ENCODE measurements at places on chromosomes 12 and 14.

GRCh38 chr14:72686832-72687231, 207.1 kb downstream of the DPF3 start:
- DNase-seq = no peak

- DNase-seq = no peak
Measured at GRCh38 chr14:96324219-96324618, 38.9 kb downstream of the ATG2B start.

GRCh38 chr12:50087995-50088394, 2.9 kb downstream of the SMARCD1 start:
- no peak for DNase-seq

DNA sequence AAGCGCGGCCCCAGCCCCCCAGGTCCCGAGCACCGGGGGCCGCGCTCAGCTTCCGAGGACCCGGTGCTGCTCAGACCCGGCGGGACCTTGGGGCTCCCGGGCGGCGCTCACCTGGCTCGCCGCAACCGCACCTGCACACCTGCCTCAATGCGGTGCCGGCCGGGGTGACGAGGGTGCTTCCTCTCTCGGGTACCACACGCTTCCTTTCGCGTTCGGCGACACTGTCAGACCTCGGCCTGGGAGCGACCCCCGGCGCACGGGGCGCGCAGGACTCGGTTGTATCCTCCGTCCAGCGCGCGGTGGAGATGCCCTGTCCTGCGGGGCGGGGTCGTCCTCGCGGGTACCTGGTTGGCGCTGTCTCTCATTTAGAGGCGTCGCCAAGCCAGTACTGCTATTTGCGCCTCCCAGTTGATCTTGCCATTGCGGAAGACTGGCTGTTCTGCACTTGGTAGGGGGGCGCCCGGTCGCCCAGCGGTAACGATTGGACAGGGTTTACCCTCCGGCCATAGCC, 718 bp downstream of the PACS2 start:
- no peak for DNase-seq

DNA sequence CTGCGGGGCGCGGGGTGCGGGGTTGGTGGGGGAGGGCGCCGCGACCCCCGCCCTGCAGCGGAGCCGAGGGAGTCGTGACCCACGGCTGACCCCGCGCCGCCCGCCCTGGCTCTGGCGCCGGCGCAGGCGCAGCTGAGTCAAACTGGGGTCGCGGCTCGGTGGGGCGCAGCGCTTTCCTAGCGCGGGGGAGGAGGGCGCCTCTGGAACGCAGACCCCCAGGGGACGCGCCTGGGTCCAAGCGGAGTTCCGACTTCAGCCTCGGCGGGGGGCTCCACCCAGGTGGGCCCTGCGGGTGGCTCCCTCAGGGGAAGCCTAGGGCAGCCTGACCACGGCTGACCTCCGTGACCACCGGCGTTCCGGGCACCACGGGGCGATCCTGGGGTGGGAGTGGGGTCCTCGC, 467 bp upstream of the ANHX start:
- DNase-seq = no peak

Measured in NCI-H226 (cell line).